ENCODE measurements at places on chromosomes 11 and 22.
A peak's percentile ranks its signal among the peaks of the same experiment; 100 is the strongest.

DNA sequence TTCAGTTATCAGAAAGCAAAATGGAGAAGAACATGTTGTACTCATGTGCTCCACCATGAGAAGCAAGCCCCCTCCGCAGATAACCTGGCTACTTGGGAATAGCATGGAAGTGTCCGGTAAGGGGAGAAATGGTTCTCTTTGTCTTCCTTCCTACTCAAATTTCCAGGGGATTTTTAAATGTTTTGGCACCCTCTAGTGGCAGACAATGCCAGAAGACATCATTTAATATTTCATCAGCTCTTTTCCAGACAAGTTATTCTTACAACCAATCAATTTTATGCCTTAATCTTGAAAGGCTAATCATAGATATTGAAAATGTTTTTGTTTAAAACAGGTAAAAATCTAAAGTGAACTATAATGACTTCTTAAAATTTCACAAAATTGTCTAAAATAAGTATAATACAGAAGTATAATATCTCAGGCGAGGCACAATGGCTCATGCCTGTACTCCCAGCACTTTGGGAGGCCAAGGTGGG lies 15.7 kb downstream of the CRTAM start:
- no peak for DNase-seq

- no peak for DNase-seq
Observed at GRCh38 chr22:50486561-50487289, at the start of gene MIOX. TSS of gene MIOX (plus strand) at chr22:50486859. CDS start at chr22:50486898, 39 bp downstream.

- DNase-seq: no peak
Observed at GRCh38 chr11:66559142-66559865, 9.1 kb downstream of the CTSF start.

GRCh38 chr22:47460176-47460575 lies 697.7 kb downstream of the TBC1D22A start:
- DNase-seq: no peak

- DNase-seq: no peak
Observed at GRCh38 chr22:30978304-30978962, 9.4 kb downstream of the TUG1 start.

GRCh38 chr11:257766-258493 lies 20.3 kb upstream of the NLRP6 start:
- DNase-seq: no peak

DNA sequence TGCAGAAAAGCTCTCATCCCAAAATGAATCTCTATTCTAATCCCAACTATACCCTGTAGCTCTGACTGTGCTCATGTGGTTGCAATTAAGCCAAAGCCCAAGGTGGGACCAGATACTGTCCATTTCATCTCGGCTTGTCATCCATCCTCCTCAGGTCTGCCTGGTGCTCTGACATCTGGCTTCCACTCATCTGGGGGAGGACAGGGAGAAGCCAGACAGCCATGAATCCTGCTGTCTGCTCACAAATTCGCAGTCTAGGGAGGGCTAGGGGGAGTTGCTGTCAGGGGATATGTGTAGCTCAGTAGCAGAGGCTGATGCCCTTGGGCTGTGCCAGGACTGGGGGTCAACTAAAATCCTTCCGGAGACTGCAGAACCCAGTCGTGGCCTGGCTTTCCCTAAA lies 167.1 kb downstream of the ETS1 start:
- no peak for DNase-seq

GRCh38 chr22:35174401-35175038 lies 82.8 kb upstream of the HMGXB4 start:
- no peak for DNase-seq

- DNase-seq: no peak
Observed at GRCh38 chr11:109223451-109223850, 198.5 kb upstream of the C11orf87 start.

GRCh38 chr11:803770-804598 lies 1.0 kb downstream of the PIDD1 start:
- DNase-seq: no peak

- DNase-seq: no peak
Observed at GRCh38 chr11:32039149-32039548, 51.7 kb upstream of the RCN1 start.

GRCh38 chr11:83158357-83158786 lies 1.4 kb downstream of the PCF11 start:
- DNase-seq: no peak

GRCh38 chr11:78111298-78111697 lies 28.1 kb downstream of the ALG8 start:
- no peak for DNase-seq

DNA sequence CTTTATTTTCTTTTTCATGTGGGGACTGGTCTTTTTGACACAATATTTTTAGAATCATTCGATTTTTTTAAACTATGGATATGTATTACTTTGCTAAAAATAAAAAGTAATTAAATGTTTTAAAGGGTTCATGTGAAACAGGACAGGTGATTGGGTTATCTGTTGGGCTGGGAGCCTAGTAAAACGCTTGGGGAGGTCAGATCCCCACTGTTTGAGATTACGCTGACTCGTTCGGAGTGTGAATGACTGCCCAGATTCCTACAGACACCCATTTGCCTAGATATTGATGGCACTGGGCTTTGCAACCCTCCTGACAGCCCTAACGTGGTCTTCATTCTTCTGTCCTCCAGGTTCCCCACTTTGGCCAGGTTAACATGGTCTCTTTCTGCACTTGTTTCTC lies 62.9 kb upstream of the UBASH3B start:
- DNase-seq: no peak

DNA sequence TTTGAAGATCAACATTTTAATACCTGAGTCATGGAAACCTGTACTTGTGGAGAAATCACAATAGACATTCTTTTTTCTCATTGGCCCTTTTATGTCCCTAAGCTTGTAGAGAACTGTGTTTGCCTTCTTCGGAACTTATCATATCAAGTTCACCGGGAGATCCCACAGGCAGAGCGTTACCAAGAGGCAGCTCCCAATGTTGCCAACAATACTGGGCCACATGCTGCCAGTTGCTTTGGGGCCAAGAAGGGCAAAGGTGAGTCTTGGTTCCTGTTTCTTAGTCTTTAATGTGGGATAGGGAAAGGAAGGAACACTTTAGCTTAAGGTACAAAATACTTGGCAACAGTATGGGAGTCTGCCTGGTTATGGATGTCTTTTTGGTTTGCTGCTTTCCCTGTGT lies 44.2 kb downstream of the CTNND1 start:
- no peak for DNase-seq

- DNase-seq: no peak
Observed at GRCh38 chr11:130710497-130711012, 205.7 kb downstream of the SNX19 start.

DNA sequence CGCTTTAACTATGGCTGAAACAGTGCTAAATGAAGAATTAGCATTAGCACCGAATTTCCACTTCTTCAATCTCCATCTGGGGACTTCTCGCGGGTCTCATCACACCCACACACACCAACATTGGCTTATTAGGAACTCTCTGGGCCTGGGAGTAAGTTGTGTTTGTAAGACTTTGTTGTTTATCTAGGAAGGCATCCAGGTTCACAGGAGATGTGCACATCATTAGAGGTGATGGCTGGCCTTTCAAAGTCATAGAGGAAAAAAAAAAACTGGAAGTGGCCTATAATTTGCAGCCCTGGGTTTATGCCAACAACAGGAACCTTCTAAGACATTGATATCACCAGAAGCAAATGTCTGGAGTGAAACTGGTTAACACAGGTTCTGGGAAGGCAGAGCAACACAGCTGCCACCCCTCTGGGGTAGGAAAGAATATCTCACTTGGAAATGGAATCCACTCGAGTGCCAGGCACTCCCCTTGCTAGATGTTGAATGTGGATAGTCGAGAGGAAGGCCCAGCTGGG lies 84.5 kb downstream of the TRAF6 start:
- no peak for DNase-seq

- no peak for DNase-seq
Observed at GRCh38 chr11:66056501-66056900, 4.3 kb downstream of the SF3B2 start.

GRCh38 chr11:129333873-129334272 lies 41.8 kb upstream of the BARX2 start:
- DNase-seq: no peak

- DNase-seq: peak; percentile 54
Observed at GRCh38 chr11:9266926-9267325, 1.8 kb upstream of the DENND5A start.

- DNase-seq: no peak
Observed at GRCh38 chr11:133930767-133931448, 25.9 kb downstream of the IGSF9B start.

- DNase-seq: no peak
Observed at GRCh38 chr11:2991452-2992233, 486 bp downstream of the NAP1L4 start.

- no peak for DNase-seq
Observed at GRCh38 chr11:84333221-84333620, 1047.1 kb upstream of the CCDC90B start.

All from tibial artery (tissue), 4 donors.